Tibial nerve (tissue), 4 donors: ENCODE measurements at places on chromosomes 7 and 10. TPM values are rescaled to one million over a fixed set of nuclear protein-coding genes. Genes with fewer than 3 reads are reported as not detected.

LIPJ gene
- total RNA-seq: 0.87 TPM

PDIA4 gene
- total RNA-seq: 124 TPM

RELN gene
- 117 TPM for total RNA-seq

CAV1 gene
- 330 TPM for total RNA-seq

FFAR4 gene
- 0.39 TPM for total RNA-seq

TMEM236 gene
- 1.3 TPM for total RNA-seq

SDK1 gene
- total RNA-seq: 15.1 TPM

TMEM72 gene
- total RNA-seq: 0.21 TPM

ASB15 gene
- total RNA-seq: not detected

MRPL32 gene
- 37.8 TPM for total RNA-seq

AGR3 gene
- total RNA-seq: not detected

GDF2 gene
- total RNA-seq: not detected

CPN1 gene
- not detected for total RNA-seq

CALCR gene
- total RNA-seq: not detected

- no peak for DNase-seq
- H3K4me1 ChIP-seq: peaks cover 15% of the 10 kb centered on the region
- H3K27ac ChIP-seq: no peak overlapping the region
- no peaks in the 10 kb centered on the region for H3K27me3 ChIP-seq
These were observed 283.6 kb downstream of the EXOC4 start for GRCh38 chr7:133536450-133536849.

DNA sequence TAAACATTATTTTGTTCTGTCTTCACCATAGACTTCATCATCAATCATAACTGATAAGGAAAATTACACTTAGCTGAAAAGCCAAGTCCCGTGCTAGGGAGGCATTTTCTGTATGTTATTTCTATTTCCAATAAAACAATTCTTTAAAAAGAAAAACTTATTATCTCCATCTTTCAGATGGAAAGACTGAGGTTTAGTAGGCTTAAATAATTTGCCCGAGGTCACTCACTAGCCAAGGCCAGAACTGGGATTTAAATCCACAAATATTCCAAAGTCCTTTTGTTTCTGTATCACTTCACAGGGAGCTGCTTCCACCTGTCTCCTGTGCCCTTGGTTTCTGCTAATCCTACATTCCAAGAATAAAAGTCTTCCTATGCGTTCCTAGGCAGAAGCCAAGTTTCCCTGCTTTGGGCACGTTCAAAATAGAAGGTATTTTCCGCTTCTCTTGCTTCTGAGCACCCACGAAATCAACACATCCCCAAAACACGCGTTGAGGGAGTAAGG is 732 bp downstream of the CPVL start:
- H3K27me3 ChIP-seq: peaks cover 18% of the 10 kb centered on the region
- no peaks in the 10 kb centered on the region for H3K4me1 ChIP-seq
- peak overlapping the region; percentile 63 for H3K27ac ChIP-seq
- H3K36me3 ChIP-seq: no peaks in the 10 kb centered on the region
- H3K4me3 ChIP-seq: peak overlapping the region; percentile 8

DNA sequence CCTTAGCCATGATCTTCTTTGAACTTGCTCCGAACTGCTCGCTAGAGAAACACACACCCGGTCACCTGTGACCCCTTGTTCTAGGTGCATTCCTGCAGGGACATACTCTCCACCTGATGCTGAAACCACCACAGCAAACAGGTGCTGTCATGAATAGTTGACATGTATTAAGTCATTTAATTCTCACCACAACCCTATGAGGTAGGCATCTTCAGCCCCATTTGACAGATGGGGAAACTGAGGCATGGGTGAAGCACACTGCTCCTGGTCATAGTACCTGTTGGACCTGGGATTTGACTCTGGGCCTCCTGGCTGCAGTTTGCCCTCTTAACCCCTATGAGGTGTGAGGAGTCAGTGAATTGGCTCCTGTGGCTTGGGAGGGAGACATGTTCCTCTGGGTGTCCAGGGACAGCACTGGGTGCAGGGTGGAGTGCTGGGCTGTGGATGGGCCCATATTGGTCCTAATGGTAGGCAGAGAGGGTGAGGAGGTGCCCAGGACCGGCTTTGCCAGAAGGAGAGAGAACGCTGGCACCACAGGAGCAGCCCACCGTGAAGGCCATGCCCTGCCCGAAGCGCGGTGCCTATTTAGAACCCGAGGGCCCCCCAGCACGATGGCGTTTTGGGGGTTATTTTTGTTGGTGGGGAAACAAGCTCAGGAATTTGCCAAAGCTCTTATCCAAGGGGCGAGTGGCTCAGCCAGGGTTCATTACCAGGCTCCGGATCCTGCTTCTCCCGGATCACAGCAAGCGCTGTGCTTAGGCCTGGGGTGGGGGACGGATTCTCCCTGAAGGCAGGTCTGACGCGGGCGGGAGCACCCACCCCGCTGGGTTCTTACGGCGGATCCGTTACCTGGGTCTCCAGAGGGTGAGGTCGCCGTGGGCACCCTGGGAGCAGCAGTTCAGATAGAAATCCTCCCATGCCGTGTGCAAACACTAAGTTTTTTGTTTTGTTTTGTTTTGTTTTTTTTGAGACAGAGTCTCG is 52.3 kb downstream of the GLRX3 start:
- H3K27me3 ChIP-seq: peaks cover 8% of the 10 kb centered on the region
- no peak overlapping the region for H3K27ac ChIP-seq
- no peak overlapping the region for H3K4me3 ChIP-seq
- H3K4me1 ChIP-seq: no peaks in the 10 kb centered on the region

DNA sequence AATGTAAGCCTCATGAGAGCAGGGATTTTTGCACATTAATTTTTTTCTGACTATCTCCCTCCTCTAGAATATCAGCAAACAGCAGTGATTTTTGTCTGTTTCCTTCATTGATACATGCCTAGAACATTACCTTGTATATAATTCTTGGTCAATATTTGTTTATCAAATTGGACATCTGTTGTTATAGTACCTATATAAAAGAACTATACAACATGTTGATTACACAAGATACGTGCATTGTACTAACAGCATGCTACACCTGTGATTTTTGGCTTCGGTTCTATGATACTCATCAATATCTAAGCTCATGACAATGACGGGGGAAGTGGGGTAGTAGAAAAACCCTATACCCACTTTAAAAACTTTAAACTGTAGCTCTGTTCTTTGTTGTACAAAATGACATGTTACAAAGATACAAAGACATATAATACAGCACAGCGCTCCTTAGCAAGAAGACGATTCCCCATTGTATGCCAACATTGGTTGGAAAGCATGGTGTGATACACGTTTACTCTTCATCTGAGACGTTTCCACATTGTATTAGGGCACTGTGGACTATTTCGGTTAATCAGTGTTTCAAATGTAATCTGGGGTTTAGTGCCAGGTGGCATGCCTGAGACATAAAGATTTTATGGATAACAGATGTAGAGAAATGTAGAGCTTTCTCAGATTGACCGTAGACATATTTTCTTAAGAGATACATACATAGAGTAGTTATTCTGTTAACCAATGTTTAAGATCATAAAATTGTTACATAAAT is 70.5 kb upstream of the FOXP2 start:
- H3K27ac ChIP-seq: no peak overlapping the region
- no peak for DNase-seq
- no peaks in the 10 kb centered on the region for H3K4me1 ChIP-seq
- H3K36me3 ChIP-seq: no peaks in the 10 kb centered on the region

- H3K4me3 ChIP-seq: no peak overlapping the region
- H3K4me1 ChIP-seq: no peaks in the 10 kb centered on the region
- H3K27ac ChIP-seq: no peak overlapping the region
- H3K27me3 ChIP-seq: no peaks in the 10 kb centered on the region
- no peak for DNase-seq
These were observed 138.7 kb downstream of the ZNF365 start for GRCh38 chr10:62512732-62513475.

DNA sequence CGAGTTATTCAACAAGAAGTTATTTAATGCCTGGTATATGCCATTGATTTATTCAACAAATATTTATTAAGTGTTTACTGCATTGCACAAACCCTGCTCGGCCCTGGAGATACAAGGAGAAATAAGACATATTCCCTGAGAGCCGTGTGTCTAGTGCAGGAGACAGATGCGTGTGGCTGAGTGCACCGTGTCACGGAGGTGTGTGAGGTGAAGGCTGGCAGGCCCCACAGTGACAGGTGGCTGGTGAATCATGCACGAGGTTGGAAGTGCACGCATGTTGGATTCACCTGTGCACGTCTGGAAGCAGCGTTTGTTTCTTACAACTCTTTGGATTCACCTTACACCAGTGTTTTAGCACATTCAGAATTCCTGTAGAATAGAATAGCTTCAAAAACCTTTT is 136.6 kb upstream of the SHH start:
- H3K27me3 ChIP-seq: no peaks in the 10 kb centered on the region
- no peak overlapping the region for H3K27ac ChIP-seq
- no peak for DNase-seq
- H3K4me1 ChIP-seq: no peaks in the 10 kb centered on the region
- no peak overlapping the region for H3K4me3 ChIP-seq
- no peaks in the 10 kb centered on the region for H3K36me3 ChIP-seq

- H3K4me3 ChIP-seq: no peak overlapping the region
- no peaks in the 10 kb centered on the region for H3K36me3 ChIP-seq
- no peaks in the 10 kb centered on the region for H3K4me1 ChIP-seq
- no peak for DNase-seq
- H3K27ac ChIP-seq: no peak overlapping the region
These were observed 126.5 kb downstream of the ARID5B start for GRCh38 chr10:62027841-62028501.

DNA sequence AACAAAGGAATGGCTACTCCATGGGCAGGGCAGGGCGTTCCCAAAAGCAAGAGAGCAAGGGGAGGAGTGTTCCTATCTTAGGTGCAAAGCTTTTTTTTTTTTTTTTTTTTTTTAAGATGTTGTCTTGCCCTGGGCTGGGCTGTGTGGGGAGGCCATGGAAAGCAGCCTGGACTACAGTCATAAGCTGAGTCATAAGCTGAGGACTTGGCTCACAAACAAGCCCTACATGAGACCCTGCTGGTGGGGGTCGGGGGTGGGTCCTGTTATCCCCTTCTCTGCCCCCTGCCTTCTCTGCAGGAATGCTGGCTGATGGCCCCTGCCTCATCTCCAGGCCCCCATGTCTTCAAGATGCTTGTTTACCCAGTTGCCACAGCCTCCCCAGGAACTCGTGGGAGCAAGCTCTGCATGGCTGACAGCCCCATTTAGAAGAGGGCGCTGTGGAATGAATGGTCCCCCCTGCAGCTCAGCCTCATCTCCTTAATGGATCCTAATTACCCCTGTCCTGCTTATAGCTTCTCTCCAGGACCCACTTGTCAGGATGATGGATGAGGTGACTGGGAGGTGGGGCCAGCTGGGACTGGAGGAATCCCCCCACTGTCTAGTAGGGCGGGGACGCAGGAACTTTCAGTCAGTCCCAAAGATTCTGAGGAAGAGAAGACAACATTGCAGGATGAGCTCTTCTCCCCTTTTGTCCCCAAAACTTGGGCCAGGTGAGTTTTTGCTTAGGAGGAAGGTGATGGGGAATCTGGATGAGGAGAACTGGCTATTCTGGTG is 340.8 kb upstream of the PODXL start:
- H3K27me3 ChIP-seq: no peaks in the 10 kb centered on the region
- H3K4me3 ChIP-seq: no peak overlapping the region
- H3K4me1 ChIP-seq: no peaks in the 10 kb centered on the region
- H3K36me3 ChIP-seq: no peaks in the 10 kb centered on the region

- no peak overlapping the region for H3K4me3 ChIP-seq
- DNase-seq: no peak
- no peaks in the 10 kb centered on the region for H3K4me1 ChIP-seq
- H3K27me3 ChIP-seq: no peaks in the 10 kb centered on the region
- H3K27ac ChIP-seq: no peak overlapping the region
- no peaks in the 10 kb centered on the region for H3K36me3 ChIP-seq
These were observed 97.4 kb downstream of the CHN2 start for GRCh38 chr7:29291723-29292618.

GRCh38 chr7:140669352-140669751 is 3.4 kb upstream of the ADCK2 start:
- no peak overlapping the region for H3K27ac ChIP-seq
- no peaks in the 10 kb centered on the region for H3K27me3 ChIP-seq
- peaks cover 21% of the 10 kb centered on the region for H3K4me1 ChIP-seq

DNA sequence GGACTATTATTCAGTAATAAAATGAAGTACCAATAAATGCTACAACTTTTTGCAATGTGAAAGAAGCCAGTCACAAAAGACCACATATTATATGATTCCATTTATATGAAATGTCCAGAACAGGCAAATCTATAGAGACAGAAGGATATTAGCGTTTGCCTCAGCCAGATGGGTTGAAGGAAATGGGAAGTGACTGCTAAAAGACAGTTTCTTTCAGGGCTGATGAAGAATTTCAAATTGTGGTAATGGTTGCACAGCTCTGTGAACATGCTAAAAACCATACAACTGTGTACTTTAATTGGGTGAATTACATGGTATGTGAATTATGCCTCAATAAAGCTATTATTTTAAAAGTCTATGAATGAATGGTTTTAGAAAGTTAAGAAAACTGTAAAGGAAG is 23.9 kb upstream of the REEP3 start:
- DNase-seq: no peak
- H3K4me3 ChIP-seq: no peak overlapping the region
- no peaks in the 10 kb centered on the region for H3K36me3 ChIP-seq
- H3K27me3 ChIP-seq: no peaks in the 10 kb centered on the region
- H3K27ac ChIP-seq: no peak overlapping the region

- H3K27ac ChIP-seq: no peak overlapping the region
- H3K4me3 ChIP-seq: no peak overlapping the region
- no peaks in the 10 kb centered on the region for H3K4me1 ChIP-seq
- no peaks in the 10 kb centered on the region for H3K36me3 ChIP-seq
- H3K27me3 ChIP-seq: no peaks in the 10 kb centered on the region
- no peak for DNase-seq
These were observed 34.5 kb upstream of the RHOBTB1 start for GRCh38 chr10:60978287-60979115.

DNA sequence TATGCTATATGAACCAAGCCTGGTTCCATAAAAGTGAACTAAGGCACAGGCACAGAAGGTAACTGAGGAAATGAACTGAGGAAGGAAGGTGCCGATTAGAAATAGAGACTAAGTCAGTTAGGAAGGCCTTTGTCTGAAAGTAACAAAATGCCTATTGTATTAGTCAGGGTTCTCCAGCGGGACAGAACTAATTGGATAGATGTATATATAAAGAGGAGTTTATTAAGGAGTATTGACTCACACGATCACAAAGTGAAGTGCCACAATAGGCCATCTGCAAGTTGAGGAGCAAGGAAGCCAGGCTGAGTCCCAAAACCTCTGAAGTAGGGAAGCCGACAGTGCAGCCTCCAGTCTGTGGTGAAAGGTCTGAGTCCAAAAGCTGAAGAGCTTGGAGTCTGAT is 13.9 kb upstream of the PLXNA4 start:
- no peak overlapping the region for H3K27ac ChIP-seq
- no peaks in the 10 kb centered on the region for H3K4me1 ChIP-seq
- H3K4me3 ChIP-seq: no peak overlapping the region
- no peaks in the 10 kb centered on the region for H3K36me3 ChIP-seq

- no peaks in the 10 kb centered on the region for H3K4me1 ChIP-seq
- H3K27me3 ChIP-seq: no peaks in the 10 kb centered on the region
- DNase-seq: no peak
- H3K4me3 ChIP-seq: no peak overlapping the region
- no peak overlapping the region for H3K27ac ChIP-seq
These were observed 189.0 kb downstream of the NPSR1 start for GRCh38 chr7:34846976-34847375.

- no peak overlapping the region for H3K27ac ChIP-seq
- no peak overlapping the region for H3K4me3 ChIP-seq
- no peaks in the 10 kb centered on the region for H3K4me1 ChIP-seq
- no peaks in the 10 kb centered on the region for H3K27me3 ChIP-seq
These were observed 104.7 kb downstream of the FGFR2 start for GRCh38 chr10:121493521-121493920.
